Myocyte (in vitro differentiated cells): ENCODE measurements at places on chromosomes 3 and 15. TPM values are rescaled to one million over a fixed set of nuclear protein-coding genes. Genes with fewer than 3 reads are reported as not detected.

CLDN18 gene
- not detected in 2 replicates for total RNA-seq

CHST2 gene
- total RNA-seq, result 5.1 and 8.3 TPM in 2 replicates

NAA50 gene
- total RNA-seq, result 188 and 263 TPM in 2 replicates

EFCC1 gene
- total RNA-seq, result 1.6 and 4.6 TPM in 2 replicates

ASB14 gene
- 0.05 and 5.6 TPM in 2 replicates for total RNA-seq

C15orf62 gene
- not detected in 2 replicates for total RNA-seq

NBEAL2 gene
- total RNA-seq, result 2.3 and 4.4 TPM in 2 replicates

ENTPD3 gene
- total RNA-seq, result not detected in 2 replicates

UROC1 gene
- total RNA-seq, result not detected in 2 replicates

SEMA3B gene
- total RNA-seq, result 8.3 and 14.0 TPM in 2 replicates

CSTA gene
- 0.37 TPM in 1 of 2 replicates, not detected in the other for total RNA-seq

SKOR1 gene
- 0.05 and 0.08 TPM in 2 replicates for total RNA-seq

RNU5B-1 gene
- total RNA-seq, result not detected in 2 replicates

KNL1 gene
- 0.99 and 3.0 TPM in 2 replicates for total RNA-seq

USP13 gene
- total RNA-seq, result 29.8 and 50.1 TPM in 2 replicates

BOC gene
- 10.7 and 22.8 TPM in 2 replicates for total RNA-seq

SEMA6D gene
- total RNA-seq, result 0.47 and 1.2 TPM in 2 replicates

DOCK3 gene
- total RNA-seq, result 1.3 and 1.4 TPM in 2 replicates

PRSS50 gene
- 0.45 and 0.68 TPM in 2 replicates for total RNA-seq

TM2D3 gene
- total RNA-seq, result 39.4 and 51.5 TPM in 2 replicates

LEKR1 gene
- 0.68 and 1.3 TPM in 2 replicates for total RNA-seq

ZMYND10 gene
- total RNA-seq, result 0.19 and 0.47 TPM in 2 replicates

UTS2B gene
- 0.16 and 0.36 TPM in 2 replicates for total RNA-seq

SLC12A6 gene
- 17.9 and 18.3 TPM in 2 replicates for total RNA-seq

ANKDD1A gene
- 2.5 and 4.6 TPM in 2 replicates for total RNA-seq

BBS4 gene
- 32.1 and 33.9 TPM in 2 replicates for total RNA-seq

AQP9 gene
- total RNA-seq, result 0.13 TPM in 1 of 2 replicates, not detected in the other
